CD4-positive, alpha-beta T cell treated with Interferon gamma for 1 hour (primary cell): ENCODE measurements at places on chromosomes 2 and 18.

- DNase-seq, result no peak
Observed at GRCh38 chr2:20520128-20520527, 73.3 kb downstream of the RHOB start.

- DNase-seq, result no peak
Observed at GRCh38 chr18:41145516-41145915, 809.5 kb upstream of the PIK3C3 start.

GRCh38 chr18:30944773-30945417 is 97.6 kb downstream of the DSC3 start:
- no peak for DNase-seq

DNA sequence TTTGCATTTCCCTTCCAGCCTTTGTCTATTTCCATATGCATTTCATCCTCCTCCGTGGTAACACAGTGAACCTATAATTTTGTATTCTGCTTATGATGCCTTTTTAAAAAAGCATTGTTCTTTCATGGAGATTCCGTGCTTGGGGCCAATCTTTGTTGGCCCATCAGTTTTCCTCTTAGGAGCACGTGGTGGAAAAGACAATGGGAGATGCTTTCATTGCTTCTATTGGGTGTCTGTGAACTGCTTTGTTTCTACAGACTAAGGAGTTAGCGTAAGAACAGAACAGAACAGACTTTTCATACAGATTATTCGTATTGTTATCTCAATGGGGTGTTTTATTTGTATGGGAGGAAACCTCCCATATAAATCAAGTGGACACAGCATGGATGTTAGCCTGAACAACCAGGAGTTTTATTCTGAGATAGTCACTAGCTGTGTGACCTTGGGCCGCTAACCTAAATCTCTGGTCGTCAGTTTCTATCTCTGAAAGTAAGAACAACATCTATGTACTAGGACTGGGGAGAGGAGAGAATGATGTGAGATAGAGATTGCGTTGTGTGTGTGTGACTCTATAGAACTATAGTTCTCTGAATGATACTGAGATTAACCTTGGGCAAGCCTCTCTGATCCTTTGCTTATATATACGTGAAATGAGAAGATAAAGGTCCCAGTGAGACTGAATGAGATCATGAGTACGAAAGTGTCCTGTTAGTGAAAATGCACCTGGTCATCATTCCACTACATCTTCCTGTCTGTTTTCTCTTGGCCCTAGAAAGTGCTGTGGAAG is 22.9 kb upstream of the YWHAQ start:
- DNase-seq, result no peak

- DNase-seq, result no peak
Observed at GRCh38 chr2:129459200-129459876, 520.1 kb upstream of the RAB6C start.

- peak; percentile 54 for DNase-seq
Observed at GRCh38 chr18:12838178-12838634, 45.8 kb downstream of the PTPN2 start.

DNA sequence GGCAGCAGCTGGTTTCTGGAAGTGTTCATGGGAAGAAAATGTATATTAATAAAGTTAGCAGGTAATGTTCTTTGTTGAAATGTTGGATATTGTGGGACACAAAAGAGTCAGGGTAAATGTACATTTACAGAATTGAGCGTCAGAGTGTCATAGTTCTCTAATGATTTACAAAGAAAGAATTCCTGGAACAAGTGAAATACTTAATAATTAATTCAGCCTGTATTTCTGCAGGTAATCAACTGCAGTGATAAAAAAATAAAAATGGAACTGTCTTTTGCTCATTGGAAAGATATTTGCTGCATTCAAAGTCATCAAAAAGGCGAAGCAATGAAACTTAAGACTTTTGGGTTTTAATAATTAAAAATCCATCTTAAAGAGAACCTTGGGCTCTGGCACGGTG is 27.4 kb upstream of the PTH2R start:
- DNase-seq, result no peak

DNA sequence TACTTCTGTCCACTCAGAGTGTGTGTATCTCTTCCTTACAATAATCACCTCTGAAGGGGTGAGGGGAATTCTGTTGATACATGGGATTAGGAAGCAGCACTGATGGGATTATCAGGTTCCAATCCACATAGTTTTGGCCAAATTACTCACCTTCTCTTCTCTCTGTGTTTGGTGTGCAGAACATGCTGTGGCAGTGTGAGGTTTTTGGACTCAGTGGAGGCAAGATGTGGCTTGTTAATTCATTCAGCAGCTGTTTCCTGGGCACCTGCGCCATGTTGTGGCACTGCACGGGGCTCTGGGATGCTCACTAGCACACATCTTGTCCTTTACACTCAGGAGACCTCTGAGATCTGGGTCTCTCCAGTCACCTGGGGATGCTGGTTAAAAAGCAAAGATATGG is 350.3 kb upstream of the HS6ST1 start:
- no peak for DNase-seq

GRCh38 chr2:186064507-186064906 is 325.9 kb downstream of the FSIP2 start:
- DNase-seq, result no peak

DNA sequence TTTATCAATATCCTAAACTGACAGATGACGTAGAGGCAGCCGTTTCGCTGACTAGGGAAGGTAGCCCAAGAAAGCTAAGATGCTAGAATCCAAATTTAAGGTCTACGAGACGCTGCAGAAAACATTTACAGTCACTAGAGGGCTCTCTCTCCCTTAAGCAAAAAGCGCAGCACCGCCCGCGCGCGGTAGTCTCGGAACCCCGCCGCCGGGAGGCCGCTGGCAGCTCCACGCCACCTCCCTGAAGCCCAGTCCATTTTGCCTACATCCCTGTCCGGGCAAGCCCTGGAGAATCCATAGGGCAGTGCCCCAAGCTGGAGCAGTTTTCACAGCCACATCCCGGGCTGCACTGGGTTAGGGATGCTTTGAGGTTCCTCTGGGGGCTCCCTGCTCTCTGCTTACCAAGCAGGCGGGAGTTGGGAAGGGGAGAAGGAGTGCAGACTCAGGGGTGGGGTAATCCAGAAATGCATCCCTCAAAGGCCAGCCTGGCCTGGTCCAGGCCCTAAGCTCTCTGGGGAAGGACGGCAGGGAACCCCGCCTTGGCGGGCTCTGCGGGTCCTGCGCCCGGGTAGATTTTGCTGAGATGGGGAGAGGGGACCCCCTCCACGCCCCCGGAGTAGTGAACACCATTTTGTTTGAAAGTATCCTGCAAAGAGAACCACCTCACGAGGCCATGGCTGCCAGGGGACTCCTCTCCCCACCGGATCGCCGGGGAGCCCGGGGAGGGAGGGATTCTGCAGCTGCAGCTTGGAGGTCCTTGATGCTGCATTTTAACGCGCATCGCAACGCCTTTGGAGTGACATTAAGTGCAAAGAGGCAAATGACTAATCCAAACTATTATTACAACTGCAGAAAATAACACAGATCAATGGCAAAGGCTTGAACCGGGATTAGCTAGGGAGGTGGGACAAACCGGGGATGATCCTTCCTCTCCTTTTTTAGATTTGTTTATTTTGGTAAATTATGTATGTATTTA is 1.3 kb upstream of the DPYSL5 start:
- DNase-seq, result peak; percentile 44

DNA sequence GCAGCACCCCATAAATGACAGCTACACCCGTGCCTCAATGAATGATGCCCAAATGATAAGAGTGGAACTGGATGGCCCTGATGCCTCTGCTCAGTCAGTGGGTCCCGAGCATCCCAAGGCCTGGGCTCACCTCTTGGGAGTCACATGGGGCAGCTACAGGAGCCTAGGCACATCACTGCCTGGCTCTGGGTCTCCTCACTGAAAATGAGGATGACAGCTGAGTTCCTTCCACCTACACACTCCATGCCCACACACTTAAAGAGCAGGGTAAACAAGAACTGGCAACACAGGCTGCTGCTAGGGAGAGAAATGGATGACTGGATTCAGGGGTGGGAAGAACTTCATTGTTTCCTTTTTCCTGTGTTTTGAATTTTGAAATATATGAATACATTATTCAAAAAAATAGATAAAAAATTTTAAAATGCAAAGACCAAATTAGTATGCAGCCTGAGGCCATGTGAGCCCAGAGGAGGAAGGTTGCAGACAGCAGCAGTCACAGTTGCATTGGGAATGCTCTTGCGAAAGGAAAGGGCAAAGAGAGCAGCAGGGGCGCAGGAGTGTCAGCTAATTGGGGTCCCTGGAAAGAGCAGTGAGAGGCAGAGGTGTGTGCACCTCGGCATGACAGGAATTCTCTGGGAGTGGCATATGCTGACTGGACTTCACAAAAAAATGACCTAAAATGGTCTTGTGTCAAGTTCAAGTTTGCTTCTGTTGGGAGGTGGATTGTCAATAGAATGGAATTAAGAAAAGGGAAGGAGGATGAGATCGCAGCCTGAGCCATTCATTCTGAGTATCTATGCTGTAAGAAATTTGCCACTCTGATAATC is 327.1 kb downstream of the CELF4 start:
- DNase-seq, result no peak

- DNase-seq, result no peak
Observed at GRCh38 chr18:67549946-67550345, 33.4 kb upstream of the DSEL start.

DNA sequence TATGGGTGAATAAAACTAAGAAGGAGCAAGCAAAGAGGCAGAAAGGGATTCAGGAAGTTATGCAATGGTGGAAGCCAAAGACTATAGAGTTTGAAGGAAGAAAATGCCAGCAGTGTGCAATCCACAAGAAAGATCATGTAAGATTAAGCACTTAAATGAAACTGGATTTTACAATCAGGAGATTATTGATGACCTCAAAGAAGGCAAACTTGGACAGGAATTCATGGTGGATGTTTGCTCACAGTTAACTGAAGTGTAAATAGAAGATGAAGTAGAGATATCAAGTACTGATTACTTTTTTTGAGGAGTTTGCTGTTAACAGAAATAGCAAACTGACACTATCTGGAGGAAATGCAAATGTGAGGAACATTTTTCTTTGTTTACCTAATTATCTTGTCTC is 308.9 kb downstream of the RND3 start:
- no peak for DNase-seq

- no peak for DNase-seq
Observed at GRCh38 chr2:161546635-161547034, 77.6 kb upstream of the SLC4A10 start.

- no peak for DNase-seq
Observed at GRCh38 chr2:202790676-202791075, 80.9 kb downstream of the ICA1L start.

GRCh38 chr2:47728551-47728950 is 54.4 kb upstream of the MSH6 start:
- no peak for DNase-seq

GRCh38 chr2:226325526-226325925 is 474.1 kb downstream of the IRS1 start:
- DNase-seq, result no peak

DNA sequence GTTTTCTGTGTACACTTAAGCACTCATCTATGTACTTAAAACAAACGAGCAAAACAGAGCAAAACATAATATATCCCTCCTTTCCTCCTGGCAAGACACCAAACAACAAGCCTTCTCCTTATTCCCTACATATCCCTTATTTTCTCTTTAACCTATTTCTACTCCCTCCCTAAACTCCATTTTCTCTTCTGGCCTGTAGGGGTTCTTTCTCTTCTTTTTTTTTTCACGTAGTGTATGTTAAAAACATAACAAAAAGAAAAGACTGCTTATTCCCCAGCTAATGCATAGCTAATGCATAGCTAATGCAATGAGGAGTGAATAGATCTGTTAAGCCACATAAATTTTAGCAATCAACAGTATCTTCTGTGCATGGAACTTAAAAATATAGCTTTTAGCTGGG is 193.4 kb downstream of the TMEM247 start:
- DNase-seq, result no peak

DNA sequence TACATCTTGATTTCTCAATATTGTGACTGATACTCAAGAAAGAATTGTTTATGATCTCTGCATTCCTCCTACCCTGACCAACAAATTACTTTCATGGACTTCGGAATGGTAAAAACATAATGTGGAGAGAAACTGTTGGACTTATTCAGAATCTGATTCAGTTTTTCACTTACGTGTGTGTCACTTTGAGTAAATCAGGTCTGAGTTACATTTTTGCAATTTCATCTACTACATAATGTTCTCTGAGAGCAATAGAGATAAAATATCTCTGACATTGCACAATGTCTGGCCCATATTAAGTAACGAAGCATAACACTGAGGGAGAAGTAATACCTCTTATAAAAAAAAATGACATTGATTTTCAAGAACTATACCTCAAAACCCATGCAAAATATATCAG is 1337.9 kb upstream of the CHAC2 start:
- no peak for DNase-seq

DNA sequence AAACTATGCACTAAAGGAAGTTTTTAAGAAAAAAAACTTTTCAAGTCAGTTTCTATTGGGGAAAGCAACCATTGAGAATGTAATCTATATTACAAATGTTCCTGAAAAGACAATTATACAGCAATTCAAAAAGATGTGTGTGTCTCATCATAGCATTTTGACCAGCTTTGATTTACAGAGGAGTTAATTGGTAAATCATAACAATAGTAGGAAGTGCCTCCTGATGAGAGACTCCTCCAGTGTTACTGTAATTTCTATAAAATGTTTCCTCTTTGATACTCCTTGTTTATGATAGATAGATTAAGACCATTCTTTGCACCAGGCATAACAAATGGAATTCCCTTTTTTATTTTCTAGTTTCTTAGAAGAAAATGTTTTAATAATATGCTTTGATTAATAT is 249.9 kb downstream of the CALCRL start:
- no peak for DNase-seq

- DNase-seq, result no peak
Observed at GRCh38 chr2:240060977-240061591, 7.8 kb upstream of the OR6B3 start.

GRCh38 chr2:183037074-183037552 is 1.1 kb downstream of the NCKAP1 start:
- DNase-seq, result no peak

DNA sequence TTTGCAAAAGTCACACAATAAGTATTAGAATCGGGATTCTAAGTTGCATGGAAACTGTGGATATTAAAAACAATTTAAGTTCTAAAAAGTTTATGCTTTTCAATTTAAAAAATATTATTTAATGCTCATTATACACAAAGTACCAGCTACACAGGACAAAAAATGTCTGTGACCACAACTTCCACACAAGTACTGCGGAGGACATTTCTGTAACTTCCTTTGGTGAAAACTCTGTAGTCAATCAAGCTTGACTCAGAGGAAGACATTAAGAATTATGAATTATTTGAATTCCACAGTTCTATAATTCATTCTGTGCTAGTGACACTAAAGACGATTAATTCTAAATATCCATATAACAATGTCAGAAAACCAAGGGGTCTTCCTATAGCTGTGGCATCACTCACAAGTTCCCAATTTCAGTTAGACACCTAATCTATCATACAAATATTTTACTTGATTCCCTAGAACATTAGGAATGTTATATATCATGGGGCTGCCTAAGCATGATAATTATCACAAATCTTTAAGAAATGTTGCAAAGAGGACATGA is 120.5 kb downstream of the AFF3 start:
- DNase-seq, result no peak
